ENCODE measurements at places on chromosomes 1 and 21. TPM values are rescaled to one million over a fixed set of nuclear protein-coding genes. Genes with fewer than 3 reads are reported as not detected.

- H3K36me3 ChIP-seq, result no peaks in the 10 kb centered on the region
- H3K27me3 ChIP-seq, result no peaks in the 10 kb centered on the region
- H3K4me3 ChIP-seq, result no peak overlapping the region
- H3K4me1 ChIP-seq, result no peaks in the 10 kb centered on the region
- H3K27ac ChIP-seq, result no peak overlapping the region
Observed at GRCh38 chr1:22318279-22318981, 133.2 kb upstream of the ZBTB40 start.

GRCh38 chr1:159653201-159653600, 61.2 kb downstream of the CRP start:
- no peak overlapping the region for H3K27ac ChIP-seq
- DNase-seq, result no peak
- no peaks in the 10 kb centered on the region for H3K36me3 ChIP-seq
- H3K4me1 ChIP-seq, result no peaks in the 10 kb centered on the region
- H3K27me3 ChIP-seq, result no peaks in the 10 kb centered on the region

DNA sequence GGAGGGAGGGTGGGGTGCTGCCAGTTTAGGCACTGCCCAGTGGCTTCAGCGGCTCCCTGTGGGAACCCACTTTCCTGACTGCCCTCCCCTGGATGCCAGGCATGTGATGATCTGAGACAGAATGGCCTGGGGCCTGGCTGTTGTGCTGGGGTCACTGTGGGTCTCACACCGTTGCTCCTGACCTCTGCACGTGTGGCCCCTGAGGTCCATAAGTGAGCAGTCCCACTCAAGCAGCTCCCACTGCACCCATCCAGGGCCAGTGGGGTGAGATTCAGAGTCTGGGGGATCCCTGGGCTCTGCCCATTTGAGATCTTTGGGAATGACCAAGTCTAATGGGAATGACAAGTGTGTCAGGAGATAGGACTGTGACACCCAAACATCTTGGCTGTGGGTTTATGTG, 18.0 kb downstream of the PODN start:
- no peak overlapping the region for H3K27ac ChIP-seq
- DNase-seq, result no peak
- no peaks in the 10 kb centered on the region for H3K27me3 ChIP-seq
- no peak overlapping the region for H3K4me3 ChIP-seq
- H3K4me1 ChIP-seq, result no peaks in the 10 kb centered on the region

DNA sequence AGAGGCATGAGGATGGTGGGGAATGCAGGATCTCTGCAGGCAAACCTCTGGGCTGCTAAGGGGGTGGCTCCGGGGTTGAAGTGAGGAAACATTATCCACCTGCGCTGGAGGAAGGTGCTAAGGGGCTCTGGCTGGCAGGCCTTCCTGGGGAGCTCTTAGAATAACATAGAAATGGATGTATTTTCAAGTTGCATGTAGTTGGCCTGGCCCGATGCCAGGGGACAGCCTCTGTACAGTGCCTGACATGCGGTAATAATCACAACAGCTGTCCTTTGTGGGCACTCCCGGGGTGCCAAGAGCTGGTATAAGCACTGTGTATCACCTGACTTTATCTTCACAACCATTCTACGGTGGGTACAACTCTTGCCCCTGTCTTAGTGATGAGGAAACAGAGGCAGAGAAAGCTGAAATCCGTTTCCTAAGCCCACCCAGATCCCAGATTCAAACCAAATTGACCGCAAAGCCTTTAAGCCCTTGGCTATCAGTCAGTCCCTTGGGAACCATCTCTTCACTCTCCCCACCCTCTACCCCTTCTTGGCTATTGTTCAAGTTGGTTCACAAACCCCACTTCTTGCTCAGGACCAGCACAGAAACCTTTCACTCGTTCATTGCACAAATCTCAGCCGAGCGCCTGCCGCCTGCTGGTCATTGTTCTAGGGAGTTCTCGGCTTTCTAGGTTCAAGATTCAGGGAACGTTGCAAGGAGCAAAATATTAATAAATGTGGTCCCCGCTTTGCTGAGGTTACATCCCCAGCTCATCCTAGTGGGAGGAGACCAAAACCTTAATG, 30.9 kb downstream of the PADI4 start:
- H3K27ac ChIP-seq, result no peak overlapping the region
- no peaks in the 10 kb centered on the region for H3K27me3 ChIP-seq
- no peak overlapping the region for H3K4me3 ChIP-seq

GRCh38 chr1:48472638-48473037, 634 bp upstream of the SPATA6 start:
- no peaks in the 10 kb centered on the region for H3K36me3 ChIP-seq
- H3K27me3 ChIP-seq, result no peaks in the 10 kb centered on the region
- H3K27ac ChIP-seq, result peak overlapping the region; percentile 76
- peak overlapping the region; percentile 52 for H3K4me3 ChIP-seq
- peaks cover 19% of the 10 kb centered on the region for H3K4me1 ChIP-seq
- DNase-seq, result no peak

DNA sequence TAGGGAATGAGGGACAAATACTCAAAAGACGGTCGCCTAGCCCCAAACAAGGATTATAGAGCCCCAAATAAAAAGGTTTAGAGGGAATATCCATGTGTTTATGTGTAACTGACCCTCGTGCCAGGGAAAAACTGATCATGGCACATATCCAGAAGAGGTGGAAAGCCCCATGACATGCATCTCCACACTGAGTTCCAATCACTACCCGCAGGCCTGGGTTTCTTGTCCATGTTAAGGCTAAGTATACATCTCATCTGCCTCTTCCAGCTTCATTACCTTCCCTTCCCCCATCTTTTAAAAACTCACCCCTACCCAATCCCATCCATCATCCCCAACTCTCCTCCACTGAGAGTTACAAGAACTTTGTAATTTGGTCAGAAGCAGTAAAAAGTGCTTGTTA, 15.2 kb downstream of the GADD45A start:
- H3K36me3 ChIP-seq, result peaks cover 18% of the 10 kb centered on the region
- no peak for DNase-seq
- H3K27me3 ChIP-seq, result no peaks in the 10 kb centered on the region
- no peak overlapping the region for H3K27ac ChIP-seq
- no peak overlapping the region for H3K4me3 ChIP-seq

- H3K27me3 ChIP-seq, result no peaks in the 10 kb centered on the region
- DNase-seq, result no peak
- H3K4me3 ChIP-seq, result no peak overlapping the region
- H3K4me1 ChIP-seq, result no peaks in the 10 kb centered on the region
- no peaks in the 10 kb centered on the region for H3K36me3 ChIP-seq
Observed at GRCh38 chr1:30680429-30680828, 43.0 kb downstream of the MATN1 start.

DNA sequence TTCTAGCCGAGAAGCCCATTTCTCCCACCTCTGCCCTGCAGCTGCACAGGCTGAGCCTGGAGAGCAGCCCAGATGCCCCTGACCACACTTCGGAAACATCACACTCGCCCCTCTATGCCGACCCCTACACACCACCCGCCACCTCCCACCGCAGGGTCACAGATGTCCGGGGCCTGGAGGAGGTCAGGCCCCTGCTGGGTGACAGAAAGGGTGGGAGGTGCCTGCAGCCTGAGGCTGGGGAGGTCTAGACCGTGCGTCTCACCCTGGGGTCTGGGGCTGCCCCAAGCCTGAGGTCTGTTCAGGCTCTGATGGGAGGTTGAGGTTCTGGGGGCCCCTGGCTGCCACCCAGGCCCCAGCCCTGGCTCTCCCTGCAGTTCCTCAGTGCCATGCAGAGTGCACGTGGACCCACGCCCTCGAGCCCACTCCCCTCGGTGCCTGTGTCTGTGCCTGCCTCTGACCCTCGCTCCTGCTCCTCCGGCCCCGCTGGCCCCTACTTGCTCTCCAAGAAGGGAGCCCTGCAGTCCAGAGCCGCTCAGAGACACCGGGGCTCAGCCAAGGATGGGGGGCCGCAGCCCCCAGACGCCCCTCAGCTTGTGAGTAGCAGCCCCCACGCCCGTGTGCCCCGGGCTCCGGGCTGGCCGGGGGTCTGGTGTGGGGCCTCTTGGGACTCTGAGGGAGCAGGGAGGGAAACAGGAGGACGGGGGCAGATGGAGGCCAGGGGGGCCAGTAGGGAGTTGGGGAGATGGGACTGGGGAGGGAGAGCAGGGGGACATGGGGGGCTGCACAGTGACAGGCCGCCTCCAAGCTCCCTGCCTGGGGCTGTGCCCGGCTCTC, 7.4 kb downstream of the PLEKHN1 start:
- no peak for DNase-seq
- no peaks in the 10 kb centered on the region for H3K36me3 ChIP-seq
- H3K27me3 ChIP-seq, result no peaks in the 10 kb centered on the region

- no peak for DNase-seq
- no peak overlapping the region for H3K27ac ChIP-seq
- H3K4me1 ChIP-seq, result no peaks in the 10 kb centered on the region
- no peaks in the 10 kb centered on the region for H3K36me3 ChIP-seq
- H3K4me3 ChIP-seq, result no peak overlapping the region
Observed at GRCh38 chr1:36934061-36934460, 100.3 kb downstream of the GRIK3 start.

GRCh38 chr1:214391873-214392645, 111.1 kb downstream of the SMYD2 start:
- H3K27ac ChIP-seq, result no peak overlapping the region
- no peaks in the 10 kb centered on the region for H3K36me3 ChIP-seq
- H3K4me1 ChIP-seq, result no peaks in the 10 kb centered on the region
- H3K4me3 ChIP-seq, result no peak overlapping the region

- H3K4me3 ChIP-seq, result no peak overlapping the region
- no peaks in the 10 kb centered on the region for H3K4me1 ChIP-seq
- no peak overlapping the region for H3K27ac ChIP-seq
- H3K27me3 ChIP-seq, result no peaks in the 10 kb centered on the region
Observed at GRCh38 chr1:111864862-111865261, 109.2 kb downstream of the DDX20 start.

- no peaks in the 10 kb centered on the region for H3K27me3 ChIP-seq
- peak; percentile 33 for DNase-seq
- no peak overlapping the region for H3K4me3 ChIP-seq
- H3K27ac ChIP-seq, result no peak overlapping the region
- peaks cover 35% of the 10 kb centered on the region for H3K4me1 ChIP-seq
Observed at GRCh38 chr1:116498789-116499628, 71.8 kb downstream of the CD58 start.

DNA sequence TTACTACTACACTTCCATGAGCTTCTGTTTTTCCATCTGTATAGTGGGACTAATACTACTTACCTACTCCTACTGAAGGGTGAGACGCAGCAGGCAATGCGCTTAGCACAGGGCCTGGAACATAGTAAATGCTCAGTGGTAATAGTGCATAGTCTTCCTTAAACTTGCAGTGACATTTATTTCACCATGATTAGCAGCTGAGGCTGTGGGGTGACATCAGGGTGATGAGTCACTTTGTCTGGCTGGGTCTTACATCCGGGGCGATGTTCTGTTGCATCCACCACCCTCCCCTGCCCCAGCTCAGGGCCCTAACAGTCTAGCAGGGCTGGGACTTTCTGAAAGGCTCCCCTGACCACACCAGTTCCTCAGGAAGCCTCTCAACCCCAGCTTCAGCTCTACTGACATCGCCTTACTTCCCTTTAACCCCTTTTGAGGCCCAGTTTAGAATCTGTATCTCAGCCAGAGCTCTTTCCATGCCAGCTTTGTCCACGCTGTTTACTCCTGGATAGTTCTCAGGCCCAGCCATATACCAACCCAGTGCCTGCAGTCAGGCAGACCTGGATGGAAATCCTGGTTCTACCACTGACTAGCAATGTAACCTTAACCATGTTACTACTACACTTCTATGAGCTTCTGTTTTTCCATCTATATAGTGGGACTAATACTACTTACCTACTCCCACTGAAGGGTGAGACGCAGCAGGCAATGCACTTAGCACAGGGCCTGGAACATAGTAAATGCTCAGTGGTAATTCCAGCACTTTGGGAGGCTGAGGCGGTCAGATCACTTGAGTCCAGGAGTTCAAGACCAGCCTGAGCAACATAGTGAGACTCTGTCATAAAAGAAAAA, 66.3 kb downstream of the CD58 start:
- H3K27ac ChIP-seq, result peak overlapping the region; percentile 69
- no peaks in the 10 kb centered on the region for H3K27me3 ChIP-seq
- DNase-seq, result peak; percentile 65
- no peak overlapping the region for H3K4me3 ChIP-seq
- H3K36me3 ChIP-seq, result no peaks in the 10 kb centered on the region

DNA sequence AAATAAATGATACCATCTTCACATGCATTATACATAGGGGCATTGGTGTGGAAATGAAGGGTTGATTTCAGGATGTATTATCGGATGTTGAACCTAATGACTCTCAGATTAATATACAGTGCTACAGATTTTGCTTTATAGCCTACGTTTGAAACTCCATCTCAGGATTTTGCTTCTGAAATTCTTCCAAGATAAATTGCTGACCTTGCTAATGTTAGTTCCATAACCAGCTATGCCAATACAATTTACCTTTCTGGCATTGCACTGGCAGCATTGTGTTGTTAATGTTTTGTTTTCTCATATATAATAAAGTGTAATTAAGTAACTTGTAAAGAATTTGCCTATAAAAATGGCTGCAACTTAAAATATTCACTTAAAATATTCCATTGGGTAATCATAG, 350.1 kb downstream of the CHRM3 start:
- H3K4me3 ChIP-seq, result no peak overlapping the region
- no peaks in the 10 kb centered on the region for H3K4me1 ChIP-seq
- no peaks in the 10 kb centered on the region for H3K27me3 ChIP-seq
- H3K36me3 ChIP-seq, result no peaks in the 10 kb centered on the region
- no peak for DNase-seq
- no peak overlapping the region for H3K27ac ChIP-seq

DNA sequence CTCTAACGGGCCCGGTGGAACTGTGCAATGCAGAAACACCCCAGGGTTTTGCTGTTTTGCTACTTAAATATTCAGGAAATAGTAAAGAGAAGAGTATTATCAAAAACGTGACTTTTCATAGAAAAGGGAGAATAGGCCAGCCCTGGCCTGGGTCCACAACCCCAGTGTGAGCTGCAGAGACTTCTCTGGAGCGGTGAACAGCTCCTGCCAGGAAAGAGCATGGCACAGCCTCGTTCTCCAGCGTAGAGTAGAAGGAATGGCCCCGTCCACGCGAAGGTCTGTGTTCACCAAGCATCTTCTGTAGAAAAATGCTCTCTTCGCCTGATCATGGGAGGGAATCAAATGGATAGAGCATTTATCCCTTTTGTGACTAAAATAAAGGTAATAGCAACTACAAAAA, 51.4 kb downstream of the PDE9A start:
- H3K27me3 ChIP-seq, result no peaks in the 10 kb centered on the region
- no peak overlapping the region for H3K27ac ChIP-seq
- no peak for DNase-seq
- no peaks in the 10 kb centered on the region for H3K36me3 ChIP-seq
- H3K4me3 ChIP-seq, result no peak overlapping the region

The THEM5 gene
- not detected for total RNA-seq

The SGIP1 gene
- 14.9 TPM for total RNA-seq

The RFX5 gene
- 187 TPM for total RNA-seq

The HRNR gene
- total RNA-seq, result not detected

The SLC16A4 gene
- 26.1 TPM for total RNA-seq

The COA7 gene
- total RNA-seq, result 5.9 TPM
